ENCODE measurements at places on chromosomes 6 and 20.
A peak's percentile ranks its signal among the peaks of the same experiment; 100 is the strongest.

DNA sequence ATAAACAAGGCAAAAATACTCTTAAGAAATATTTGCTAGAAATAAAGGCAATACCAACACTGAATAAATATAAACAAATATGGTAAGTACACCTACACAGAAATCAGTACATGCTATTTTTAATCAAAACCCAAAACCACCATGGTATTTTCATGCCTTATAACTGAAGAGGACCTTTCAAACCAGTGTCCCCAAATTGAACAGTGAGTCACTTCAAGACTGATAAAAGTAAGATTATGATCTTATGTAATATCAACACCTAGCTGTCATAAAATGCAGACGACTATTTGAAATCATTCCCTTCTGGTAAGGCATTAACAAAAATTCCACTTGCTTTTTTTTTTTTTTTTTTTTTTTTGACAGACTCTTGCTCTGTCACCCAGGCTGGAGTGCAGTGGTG, 156.8 kb upstream of the RUNX2 start:
- DNase-seq: no peak

DNA sequence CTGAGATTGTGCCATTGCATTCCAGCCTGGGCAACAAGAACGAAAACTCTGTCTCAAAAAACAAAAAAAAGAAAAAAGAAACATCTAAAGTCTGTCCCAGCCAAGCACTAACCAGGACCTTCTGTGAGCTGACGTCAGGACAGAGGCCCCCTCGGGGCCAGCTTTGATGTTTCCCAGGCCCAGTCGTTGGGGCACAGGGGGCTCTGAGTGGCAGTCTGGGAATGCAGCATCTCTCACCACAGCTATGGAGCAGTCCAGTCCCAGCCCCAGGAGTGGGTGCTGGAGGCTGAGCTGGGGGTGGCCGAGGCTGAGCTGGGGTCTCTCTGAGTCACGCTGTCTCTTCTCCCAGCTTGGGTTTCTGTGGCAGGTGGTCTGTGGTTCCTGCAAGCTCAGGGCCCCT, 46.0 kb upstream of the SRF start:
- DNase-seq: peak; percentile 96

DNA sequence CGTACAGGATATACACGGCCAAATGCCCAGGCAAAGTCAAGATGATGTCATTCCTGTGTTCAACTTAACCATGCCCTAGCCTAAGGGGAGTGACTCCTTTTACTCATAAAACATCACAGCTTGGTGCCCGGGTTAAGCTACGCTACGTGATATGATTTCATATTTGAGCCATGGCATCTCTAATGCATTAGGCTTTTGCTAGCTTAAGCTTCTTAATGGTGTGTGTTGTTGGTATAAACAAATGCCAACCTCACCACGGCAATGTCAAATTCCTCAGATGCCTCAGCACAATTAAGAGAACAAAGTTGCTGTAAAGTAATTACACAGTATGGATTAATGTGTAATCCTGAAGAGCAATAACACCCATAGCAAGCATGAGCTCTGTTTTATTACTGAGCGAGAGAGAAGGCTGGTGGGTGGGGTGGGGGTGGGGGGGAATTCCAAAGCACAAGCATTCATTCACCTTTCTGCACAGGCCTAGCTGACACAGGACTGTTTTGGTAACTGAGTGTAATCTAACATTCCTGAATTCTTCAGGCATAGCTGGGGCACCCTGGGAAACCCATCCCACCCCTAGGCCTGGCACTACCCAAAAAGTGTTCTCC, 44.7 kb upstream of the CNKSR3 start:
- DNase-seq: peak; percentile 23

- no peak for DNase-seq
Measured at GRCh38 chr6:168388641-168389633, 52.0 kb upstream of the SMOC2 start.

GRCh38 chr20:59972037-59972801, 14.0 kb downstream of the CDH26 start:
- no peak for DNase-seq

DNA sequence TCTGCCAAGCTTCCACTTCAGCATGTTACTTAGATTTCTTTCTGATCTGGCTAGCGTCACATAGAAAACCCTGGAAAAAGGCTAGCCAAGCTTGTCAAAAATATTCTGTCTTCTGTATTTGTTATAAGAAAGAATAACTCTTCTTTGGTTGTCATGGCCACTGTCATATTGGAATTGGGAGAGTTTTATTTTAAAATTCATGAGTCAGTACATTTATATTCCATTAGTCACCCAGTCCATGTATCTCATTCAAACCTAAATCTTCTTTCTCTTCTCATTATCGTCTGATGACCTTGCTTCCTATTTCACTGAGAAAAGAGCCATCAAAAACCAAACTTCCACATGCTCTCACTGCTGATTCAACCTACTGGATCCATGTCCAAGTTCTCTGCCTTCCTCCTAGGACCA, 65.7 kb downstream of the EPM2A start:
- peak; percentile 59 for DNase-seq

DNA sequence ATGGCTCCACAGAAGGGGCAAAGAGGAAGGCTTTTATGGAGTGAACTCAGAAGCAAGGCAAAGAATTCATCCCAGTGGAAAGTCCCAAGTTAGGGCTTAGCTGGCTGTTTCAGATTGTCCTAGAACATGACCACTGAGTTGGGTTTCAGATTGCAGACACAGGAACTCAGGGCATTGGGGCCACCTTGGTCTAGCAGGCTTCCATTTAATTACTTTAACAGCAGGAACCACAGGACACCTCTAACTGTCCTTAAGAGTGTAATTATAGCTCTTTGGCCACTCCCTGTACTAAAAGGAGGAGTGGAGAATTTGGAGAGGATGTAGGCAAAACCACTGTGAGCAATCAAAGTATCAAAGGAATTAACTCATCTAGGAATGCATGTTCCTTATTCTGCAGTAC, 150.6 kb upstream of the AGPAT4 start:
- no peak for DNase-seq

DNA sequence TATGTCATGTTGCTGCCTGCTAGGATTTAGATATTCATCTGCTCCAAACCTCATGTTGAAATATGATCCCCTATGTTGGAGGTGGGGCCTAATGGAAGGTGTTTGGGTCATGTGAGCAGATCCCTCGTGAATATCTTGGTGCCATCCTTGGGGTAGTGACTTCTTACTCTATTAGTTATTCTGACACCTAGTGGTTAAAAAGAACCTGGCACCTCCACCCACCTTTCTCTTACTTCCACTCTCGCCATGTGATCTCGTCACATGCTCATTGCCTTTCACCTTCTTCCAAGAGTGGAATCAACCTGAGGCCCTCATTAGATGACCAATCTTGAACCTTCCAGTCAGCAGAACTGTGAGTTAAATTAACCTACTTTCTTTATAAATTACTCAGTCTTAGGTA, 549.4 kb upstream of the SYNCRIP start:
- no peak for DNase-seq

- DNase-seq: peak; percentile 78
Measured at GRCh38 chr6:4388675-4389074, 253.3 kb upstream of the ECI2 start.

DNA sequence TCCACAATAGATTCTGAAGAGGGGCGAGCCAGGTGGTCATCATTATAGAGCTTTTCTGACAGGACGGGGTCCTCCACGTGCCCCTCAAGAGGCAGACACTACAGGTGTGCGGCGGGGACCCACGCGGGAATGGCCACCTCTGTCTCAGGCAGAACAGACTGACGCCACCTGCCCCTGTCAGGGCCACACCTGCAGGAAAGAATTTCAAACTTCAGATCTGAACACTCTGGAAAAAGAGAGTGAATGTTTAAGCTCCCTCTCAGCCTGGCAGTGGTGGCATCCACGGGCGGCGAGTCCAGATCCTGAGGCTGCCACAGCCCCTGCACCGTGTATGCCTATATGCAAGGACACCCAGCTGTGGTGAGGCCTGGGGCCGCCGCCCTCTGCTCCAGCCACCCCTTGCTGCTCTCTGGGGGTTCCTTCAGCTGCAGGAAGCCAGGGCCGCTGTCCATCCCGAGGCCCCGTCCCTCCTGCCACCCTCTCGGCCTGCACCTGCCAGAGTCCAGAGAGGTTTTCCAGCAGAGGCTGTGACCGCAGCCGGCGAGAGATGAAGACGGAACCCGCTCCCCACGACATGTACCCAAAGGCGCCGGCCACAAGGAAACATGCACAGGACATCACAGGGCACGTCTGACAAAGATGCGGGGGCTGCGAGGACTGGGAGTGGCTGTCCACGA, 234.9 kb downstream of the ERMARD start:
- no peak for DNase-seq

DNA sequence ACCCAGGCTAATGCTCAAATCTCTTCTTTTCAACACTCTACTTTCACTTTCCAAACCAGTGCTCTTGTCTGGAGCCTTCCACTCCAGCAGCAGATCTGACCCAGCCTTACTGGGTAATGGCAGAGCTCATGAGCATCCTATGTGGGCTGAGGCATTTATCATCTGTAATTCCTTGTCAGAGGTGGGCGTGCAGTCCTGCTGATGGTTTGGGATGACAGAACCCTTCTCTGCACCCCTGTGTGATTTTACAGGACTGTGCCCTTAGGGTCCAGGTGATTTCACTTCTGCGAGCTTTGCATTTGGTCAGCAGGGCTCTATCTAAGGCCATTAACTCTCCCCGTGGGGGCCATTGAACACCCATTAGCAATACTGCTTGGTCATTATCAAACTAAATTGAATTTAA, 55.4 kb downstream of the LAMA4 start:
- no peak for DNase-seq

DNA sequence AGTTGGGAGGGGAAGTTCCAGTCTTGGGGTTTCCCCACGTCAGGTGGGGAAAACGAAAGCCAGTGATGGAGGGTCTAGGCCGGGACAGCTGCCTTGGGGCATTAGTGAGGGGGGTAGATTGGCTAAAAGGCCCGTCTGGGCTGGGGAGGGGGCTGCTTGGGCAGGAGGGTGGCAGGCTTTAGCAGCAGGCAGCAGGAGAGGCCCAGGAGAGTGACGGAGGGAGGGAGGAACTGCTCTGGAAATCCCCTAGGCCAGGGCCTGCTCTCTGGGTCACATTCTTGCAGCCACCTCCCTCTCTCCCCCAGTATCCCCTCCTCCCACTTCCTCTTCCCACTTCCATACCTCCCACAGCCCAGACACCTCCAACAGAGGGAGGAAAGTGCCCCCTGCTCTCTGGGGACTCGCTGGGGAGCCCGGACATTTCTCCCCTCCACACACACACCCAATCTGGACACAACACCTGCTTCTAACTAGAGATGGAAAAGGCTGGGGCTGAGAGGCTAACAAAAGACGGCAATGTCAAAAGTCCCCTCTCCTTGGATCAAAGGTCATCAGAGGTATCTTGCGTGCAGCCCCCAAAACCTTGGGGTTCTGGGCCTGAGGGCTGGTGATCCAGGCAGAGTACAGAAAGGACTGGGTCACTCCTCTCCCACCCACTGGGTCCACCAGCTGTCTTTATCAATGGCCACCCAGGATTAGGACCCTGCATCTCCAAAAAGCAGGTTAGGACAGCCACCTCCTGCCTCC, 1.8 kb downstream of the NFKBIE start:
- peak; percentile 77 for DNase-seq

DNA sequence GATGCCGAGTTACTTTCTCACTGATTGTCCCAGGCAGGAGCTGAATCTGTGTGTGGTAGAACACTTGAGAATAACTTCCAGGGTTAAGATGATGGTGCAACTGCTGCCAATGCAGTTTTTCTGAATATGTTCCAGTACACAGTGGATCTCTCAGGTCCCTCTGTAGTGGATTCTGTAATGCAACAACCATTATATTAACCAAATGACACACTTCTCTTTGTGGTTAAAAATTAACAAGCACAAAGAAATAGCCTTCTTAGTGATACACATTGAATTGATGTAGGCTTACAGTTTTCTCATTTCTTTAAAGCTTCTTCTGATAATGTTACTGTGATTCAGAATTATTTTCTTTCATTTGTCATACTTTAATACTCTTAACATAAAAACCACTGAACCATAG, 383.8 kb downstream of the ADGRB3 start:
- no peak for DNase-seq

- no peak for DNase-seq
Measured at GRCh38 chr20:59123678-59124255, 39.9 kb upstream of the ZNF831 start.

- no peak for DNase-seq
Measured at GRCh38 chr6:151506761-151507160, 12.9 kb downstream of the CCDC170 start.

- peak; percentile 20 for DNase-seq
Measured at GRCh38 chr6:138493413-138493812, 5.9 kb downstream of the NHSL1 start.

DNA sequence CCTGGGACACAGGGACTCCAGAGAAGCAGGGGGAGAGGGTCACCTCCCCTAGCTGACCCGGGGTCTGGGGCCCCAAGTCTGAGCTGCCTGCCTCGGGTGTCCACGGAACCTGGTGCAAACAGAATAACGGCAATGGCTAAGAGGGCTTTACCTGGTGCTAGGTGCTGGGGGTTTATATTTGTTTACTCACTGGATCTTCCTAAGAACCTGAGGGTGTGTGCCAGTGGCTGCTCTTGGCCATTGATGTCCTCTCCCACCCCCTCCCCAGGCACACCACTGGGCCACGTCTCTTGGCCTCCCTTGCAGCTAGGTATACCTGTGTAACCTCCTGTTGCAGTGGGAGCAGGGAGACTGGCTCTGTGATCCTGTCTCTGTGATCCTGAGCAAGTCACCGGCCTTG, 157.9 kb upstream of the MLN start:
- DNase-seq: no peak

DNA sequence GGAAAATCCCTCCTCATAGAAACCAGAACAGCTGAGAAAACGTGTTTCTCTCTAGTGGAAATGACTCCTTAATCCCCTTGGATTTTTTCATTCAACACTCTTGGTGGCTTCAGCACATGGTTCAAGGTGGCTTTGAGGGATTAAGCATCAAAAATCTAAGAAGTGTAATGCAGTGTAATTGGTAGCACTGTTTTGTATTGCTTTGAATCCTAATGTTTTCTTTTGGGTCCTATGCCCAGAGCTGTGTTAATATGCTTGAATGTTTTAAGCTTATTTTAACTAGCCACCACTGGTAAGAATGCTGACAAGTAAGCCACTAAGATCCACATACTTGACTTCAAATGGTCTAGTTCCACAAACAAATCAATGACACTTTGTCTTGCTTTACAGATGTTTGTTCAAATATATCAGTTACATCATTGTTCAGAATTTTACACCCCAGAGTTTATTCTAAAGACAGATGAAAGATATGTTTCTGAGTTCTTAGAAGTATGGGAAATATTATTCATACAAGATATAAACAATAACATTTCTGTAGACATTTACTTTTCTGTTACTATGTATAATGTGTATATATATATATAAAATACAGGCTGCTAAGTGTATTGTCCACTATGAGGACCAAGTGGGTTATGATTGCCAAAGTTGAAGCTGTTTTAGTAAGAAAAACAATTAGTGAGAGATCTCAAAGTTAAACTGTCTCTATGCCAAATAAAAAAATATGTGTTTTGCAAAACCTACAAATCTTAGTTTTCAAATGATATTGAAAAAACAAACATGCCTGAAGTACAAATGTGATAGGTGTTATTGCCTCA, 220.8 kb downstream of the OGFRL1 start:
- DNase-seq: peak; percentile 18

Data from mesenchymal stem cell (in vitro differentiated cells and primary cell).